ENCODE measurements at places on chromosomes 2 and 18.

DNA sequence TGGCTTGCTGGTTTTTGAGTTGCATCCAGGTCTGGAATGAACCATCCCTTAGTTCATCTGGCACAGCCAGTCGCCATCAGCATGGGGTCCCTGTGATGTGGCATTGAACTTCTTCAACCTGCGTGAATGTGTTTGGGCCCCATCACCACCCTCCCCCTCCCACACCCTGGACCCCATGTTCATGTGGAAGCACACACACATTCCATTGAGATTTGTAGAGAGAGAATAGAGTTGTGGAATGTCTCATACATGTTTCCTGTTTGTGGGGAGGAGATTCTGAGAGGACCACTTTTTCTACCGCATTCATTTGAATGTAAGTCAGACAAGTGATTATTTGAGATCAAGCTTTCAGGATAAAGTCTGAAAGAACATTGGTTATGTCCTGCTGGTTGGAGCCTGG is 117.6 kb upstream of the EML6 start:
- DNase-seq: peak; percentile 42

DNA sequence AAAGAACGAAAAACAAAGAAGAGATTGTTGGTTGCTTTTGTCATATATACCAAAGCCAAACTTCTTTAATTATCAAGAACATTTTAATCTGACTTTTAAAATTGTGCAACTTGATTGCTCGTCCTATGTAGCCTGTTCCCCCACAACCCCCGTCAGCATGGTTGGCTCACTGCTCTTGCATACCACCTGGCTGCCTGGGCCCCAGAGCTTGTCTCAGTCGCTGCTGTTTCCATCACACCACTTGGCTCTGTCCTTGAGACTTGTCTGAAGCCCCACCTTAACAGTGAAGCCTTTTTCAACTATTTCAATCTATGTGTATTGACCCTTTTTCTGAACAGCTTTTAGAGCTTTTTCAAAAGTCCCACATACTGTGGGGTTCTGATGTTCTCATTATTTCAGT is 270.8 kb downstream of the ZNF407 start:
- DNase-seq: no peak

GRCh38 chr2:1209761-1210160 is 203.5 kb upstream of the TPO start:
- DNase-seq: no peak

DNA sequence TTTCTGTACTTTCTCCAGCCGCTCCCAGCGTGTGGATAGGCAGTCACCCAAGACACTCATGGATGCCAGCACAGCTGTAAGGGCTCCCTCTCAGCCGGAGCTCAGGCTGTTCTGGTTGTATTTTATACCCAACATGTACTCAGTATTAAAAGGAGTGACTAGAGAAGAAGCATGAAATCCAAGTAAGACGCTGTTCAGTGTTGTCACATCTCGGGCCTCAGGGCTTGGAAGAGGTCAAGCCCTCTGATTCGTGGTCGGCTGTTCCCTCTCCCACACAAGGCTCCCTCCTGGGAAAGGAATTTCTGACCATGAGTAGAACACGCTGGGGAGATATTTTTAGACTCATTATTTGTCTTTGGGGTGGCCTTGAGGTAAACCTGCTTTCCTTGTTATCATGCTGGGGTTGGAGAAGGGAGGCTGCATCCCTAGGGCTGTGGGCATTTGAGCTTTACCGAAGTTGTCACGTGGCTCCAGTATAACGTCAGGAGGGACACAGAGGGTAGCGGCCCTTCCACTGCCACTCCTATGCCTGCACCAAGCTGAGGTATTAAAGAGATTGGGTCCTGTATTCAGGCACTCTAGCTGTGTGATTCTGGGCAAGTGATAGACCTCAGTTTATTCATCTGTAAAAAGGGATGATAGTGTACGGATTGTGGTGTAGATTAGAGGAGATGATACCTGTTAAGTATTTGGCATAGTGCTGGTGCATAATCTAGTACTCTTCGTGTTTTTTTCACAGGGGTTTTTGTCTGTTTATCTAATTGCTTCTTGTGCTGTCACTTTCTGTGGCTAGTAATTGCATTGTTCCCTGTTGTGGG is 34.1 kb downstream of the HK2 start:
- DNase-seq: no peak

DNA sequence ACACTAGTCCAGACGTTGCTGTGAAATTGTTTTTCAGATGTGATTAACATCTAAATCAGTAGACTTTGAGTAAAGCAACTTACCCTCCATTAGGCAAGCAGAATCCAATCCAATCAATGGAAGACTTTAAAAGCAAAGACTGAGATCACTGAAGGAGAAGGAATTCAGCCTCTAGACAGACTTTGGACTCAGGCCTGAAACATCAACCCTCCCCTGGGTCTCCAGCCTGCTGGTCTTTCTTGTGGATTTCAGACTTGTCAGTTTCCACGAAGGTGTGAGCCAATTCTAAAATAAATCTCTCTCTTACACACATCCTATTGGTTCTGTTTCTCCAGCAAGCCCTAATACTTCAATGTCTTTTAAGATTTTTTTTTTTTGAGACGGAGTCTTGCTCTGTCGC is 50.0 kb upstream of the EDAR start:
- DNase-seq: no peak

DNA sequence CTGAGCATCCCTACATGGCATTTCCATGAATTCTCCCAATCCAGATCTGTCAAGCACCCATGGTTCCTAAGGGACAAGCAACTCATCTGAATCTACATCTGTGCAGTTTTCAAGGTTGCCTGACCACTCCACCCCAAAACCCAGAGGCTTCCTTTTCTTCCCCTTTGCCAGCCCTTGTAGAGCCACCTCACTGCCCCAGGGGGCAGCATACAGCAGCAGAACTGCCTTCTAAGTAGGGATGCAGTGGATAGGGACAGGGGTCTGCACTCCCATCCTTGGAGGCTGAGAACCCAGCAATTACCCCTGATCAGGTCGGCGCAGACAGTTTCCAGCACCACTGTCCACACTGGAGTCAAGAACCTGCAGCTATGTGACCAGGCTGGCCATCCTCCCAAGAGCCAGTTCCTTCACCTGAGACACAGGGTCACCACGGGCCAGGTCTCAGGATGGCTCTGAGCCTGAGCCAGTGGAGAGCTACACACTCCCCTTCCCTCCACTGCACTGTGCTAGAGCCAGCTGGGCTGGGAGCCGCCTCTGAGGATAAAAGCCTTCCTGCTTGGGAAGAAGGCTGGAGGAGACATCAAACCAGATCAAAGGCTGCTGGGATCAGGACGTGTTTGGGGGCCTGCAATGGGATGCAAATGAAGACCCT is 283.1 kb downstream of the CELF4 start:
- no peak for DNase-seq

- DNase-seq: no peak
Observed at GRCh38 chr2:222945887-222946286, 85.1 kb downstream of the ACSL3 start.

GRCh38 chr2:191020742-191021381 is 6.9 kb upstream of the STAT1 start:
- peak; percentile 66 for DNase-seq

DNA sequence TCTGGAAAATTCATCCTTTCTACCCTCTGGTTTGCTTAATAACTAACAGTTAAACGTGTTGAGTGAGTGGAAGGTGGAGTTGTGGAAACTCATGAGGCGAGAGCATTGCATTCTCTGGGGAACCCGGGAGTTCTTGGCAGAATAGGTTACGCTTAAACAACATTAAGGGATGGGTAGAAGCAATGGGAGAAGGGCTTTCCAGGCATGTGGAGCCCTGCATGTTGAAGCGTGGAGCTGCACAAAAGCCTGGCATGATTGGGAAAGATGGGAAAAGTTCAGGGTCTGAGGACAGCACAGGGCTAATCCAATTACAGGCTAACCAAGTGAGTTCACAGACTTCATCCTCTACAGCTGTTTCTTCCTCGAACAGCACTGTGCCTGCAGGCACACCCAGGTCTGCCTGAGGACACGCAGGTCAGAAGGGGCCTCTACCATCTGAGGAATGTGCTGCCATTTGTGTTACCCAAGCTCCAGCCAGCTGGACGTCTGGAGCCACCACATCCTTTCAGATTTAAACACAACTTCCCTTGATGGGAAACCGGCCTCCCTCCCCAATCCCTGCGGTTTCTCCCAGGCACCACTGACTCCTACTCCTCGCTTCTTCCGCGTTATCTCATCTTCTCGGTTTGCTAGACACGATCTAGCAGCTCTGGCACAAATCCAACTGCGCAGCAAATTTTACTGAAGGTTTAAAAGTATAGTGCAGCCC is 164.2 kb downstream of the ANTXR1 start:
- no peak for DNase-seq

GRCh38 chr18:59149007-59149406 is 9.3 kb downstream of the SEC11C start:
- DNase-seq: no peak

GRCh38 chr2:234672498-234673150 is 175.7 kb upstream of the ARL4C start:
- no peak for DNase-seq

DNA sequence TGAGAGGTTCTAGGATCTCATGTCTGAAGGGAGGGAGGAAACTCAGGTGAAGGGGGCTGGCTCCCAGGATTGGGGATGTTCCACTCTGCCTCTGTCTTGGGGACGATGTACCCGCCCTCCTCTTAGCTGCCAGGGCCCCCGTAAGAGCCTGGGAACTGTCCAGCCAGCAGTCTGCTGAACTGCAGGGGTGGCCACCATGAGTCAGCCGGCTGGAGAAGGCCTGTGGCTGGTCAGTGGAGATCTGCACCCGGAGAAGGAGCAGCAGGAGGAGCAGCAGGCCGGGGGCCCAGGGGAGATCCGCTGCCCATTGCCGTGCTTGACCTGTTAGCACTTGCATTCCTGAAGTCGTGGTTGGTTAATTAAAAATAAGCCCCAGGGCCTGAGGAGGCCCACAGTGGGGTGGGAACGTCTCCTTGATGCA is 180.3 kb downstream of the TFCP2L1 start:
- DNase-seq: no peak

GRCh38 chr2:239776436-239777005 is 248.6 kb downstream of the NDUFA10 start:
- no peak for DNase-seq

DNA sequence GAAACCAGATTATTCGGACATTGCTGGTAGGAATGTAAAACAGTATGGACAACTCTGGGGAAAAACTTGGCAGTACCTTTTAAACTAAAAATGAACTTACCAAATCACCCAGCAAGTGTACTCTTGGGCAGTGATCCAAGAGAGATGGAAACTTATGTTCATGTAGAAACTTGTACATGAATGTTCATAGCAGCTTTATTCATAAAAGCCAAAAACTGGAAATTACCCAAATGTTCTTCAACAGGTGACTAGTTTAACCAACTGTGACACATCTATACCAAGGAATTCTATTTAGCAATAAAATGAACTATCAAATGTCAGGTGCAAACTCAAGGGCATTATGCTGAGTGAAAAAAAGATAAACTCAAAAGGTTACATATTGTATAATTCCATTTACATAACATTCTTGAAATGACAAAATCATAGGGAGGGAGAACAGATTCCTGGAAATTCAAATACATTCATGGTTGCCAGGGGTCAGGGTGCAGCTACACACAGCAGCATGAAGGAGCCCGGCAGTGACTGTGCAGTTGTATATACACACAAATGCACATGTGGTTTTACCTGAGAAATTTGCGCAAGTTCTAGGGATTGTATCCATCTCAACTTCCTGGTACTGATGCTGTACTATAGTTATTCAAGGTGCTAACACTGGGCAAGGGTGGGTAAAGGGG is 3.5 kb upstream of the RNU4ATAC start:
- DNase-seq: no peak

All from fibroblast of skin of left quadriceps (primary cell).